Left cardiac atrium (tissue), 4 donors: ENCODE measurements at places on chromosomes 2 and 18. TPM values are rescaled to one million over a fixed set of nuclear protein-coding genes. Genes with fewer than 3 reads are reported as not detected.

CTIF gene
- 70.6 TPM for total RNA-seq

- DNase-seq = no peak
These were observed 35.2 kb downstream of the SRBD1 start for GRCh38 chr2:45575881-45576280.

GAREM1 gene
- 19.0 TPM for total RNA-seq

RAPH1 gene
- total RNA-seq = 39.3 TPM

- no peak for DNase-seq
These were observed 186.0 kb downstream of the ANKRD30B start for GRCh38 chr18:14933964-14934363.

DNA sequence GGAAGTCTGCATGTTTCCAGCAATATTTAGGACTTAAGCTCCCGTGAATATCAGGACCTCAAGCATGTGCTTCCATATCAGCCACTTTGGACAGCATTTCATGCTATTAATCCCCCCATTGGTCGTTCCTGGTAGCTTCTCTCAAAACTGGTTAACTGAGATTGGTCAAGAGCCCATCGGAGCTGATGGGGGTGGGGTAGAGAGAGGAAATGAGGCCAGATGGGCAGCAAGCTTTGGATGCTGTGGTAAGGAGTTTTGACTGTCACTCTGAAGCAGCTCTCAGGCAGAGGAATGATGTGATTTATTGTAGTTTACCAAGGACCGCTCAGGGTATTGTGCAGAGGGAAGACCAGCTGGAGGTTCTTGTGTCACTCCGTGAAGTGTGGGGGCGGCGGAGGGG, 81.8 kb downstream of the FAM168B start:
- no peak for DNase-seq

RPS27A gene
- total RNA-seq = 562 TPM
